NCI-H748 treated with DMSO at 0.1 percent for 48 hours (cell line): ENCODE measurements at places on chromosomes 7 and 10.

GRCh38 chr7:1540776-1541271 lies 10.3 kb downstream of the MAFK start:
- no peak for DNase-seq

GRCh38 chr7:8585591-8585990 lies 152.2 kb downstream of the NXPH1 start:
- no peak for DNase-seq

- DNase-seq: no peak
Observed at GRCh38 chr10:26090026-26090425, 126.5 kb upstream of the GAD2 start.

GRCh38 chr7:148464947-148465346 lies 125.6 kb upstream of the C7orf33 start:
- DNase-seq: no peak

DNA sequence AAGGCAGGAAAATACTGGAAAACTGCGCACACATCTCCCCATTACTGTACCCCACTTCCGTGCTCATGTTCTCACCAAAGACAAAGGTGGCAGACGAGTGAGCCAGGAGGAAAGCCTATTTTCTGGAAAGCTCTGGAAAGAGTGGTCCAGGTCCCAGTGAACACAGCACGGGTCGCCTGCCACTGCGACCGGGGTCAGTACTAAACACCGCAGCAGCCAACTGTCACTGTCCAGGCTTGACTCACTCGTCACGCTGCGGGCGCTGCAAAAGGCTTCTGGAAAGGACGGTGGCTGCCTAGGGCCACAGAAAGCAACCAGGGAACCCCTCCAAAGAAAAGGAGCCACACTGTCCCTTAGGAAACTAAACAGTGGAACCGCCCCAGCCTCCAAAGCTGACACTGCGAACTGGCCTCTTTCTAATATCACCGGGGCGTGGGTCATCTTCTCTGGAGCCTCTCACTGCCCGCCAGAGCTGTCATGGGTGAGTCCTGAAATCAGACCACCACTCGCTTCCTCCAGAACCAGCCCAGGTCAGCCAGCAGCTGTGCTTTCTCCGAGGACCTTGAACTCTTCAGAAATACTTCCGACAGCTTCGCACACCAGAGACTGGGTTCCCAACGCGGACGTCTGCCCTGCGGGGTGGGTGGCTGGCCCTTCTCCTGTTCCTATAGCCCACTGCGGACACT lies 4.0 kb downstream of the RADIL start:
- no peak for DNase-seq

DNA sequence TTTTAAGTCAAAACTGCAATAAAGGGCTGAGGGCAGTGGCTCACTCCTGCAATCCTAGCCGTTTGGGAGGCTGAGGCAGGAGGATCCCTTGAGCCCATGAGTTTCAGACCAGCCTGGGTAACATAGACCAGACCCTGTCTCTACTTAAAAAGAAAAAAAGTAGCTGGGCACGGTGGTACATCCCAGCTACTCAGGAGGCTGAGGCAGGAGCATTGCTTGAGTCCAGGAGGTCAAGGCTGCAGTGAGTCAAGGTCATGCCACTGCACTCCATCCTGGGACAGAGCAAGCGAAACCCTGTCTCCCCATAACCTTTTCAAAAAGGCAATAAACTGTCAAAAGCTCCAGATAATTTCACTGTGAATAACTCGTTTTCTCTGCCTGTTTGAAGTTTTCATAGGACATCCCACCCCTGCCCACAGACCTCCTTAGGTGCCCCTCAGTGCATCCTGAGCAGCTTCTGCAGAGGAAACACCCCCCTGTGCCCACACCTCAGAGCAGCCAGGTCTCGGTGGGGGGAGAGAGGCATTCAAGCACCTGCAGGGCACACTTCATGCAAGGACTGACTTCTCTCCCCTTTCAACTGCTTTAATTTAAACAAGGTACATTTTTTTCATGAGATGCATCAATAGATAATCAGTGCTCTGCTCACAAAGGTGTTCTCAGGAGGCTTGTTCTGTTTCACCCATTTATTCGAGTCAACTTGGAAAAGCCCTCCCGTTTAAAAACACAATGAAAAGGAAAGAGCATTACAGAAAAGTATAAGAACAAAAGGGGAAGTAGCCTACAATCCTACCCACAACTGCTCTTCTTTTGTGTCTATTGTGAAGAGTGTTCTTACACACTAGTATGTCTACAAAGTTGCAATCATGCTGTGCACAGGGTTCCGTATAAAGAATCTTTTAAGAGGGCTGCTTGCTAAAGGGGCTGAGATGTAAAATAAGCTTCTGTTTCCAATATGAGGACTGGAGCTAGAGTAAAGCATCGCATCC lies 104.9 kb downstream of the KMT2E start:
- DNase-seq: no peak

GRCh38 chr10:98577168-98577567 lies 130.4 kb upstream of the HPS1 start:
- DNase-seq: peak; percentile 9

DNA sequence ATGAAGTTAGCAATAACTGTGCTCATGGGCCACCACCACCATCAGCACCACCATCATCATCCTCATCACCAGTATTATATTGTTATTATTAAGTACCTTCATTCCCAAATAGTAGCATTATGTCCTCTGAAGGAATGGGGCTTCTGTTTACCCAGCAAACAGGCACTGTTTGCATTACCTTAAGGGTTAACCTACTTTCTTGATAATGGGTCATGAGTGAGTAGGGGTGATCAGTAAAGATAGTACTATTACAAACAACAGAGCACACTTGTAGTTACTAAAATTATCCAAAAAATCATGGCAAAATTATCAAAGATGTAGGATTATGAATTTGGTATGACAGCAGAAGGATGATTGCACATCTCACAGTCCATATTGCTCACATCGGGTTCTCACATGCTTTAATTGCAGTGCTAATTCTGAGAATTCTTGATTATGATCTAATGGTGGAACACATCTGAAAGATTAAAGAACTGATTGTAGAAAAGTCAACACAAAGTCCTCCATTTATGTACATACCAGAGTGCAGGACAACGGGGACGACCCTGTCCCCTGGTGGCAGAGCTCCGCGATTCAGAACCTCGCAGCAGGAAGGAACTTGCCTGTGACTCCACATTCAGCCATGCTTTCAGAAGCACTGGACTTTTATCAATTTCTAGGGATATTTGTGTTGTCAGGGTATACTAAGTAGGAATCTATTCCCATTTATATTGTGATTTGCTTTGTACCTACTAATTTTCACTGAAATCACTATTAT lies 31.0 kb downstream of the PDE1C start:
- no peak for DNase-seq

GRCh38 chr10:29746080-29746797 lies 111.5 kb upstream of the SVIL start:
- DNase-seq: no peak

- no peak for DNase-seq
Observed at GRCh38 chr10:98610301-98610700, 163.6 kb upstream of the HPS1 start.

- DNase-seq: no peak
Observed at GRCh38 chr7:68821846-68822245, 776.4 kb upstream of the AUTS2 start.

- peak; percentile 0 for DNase-seq
Observed at GRCh38 chr10:110893559-110894179, 21.9 kb downstream of the PDCD4 start.

- DNase-seq: no peak
Observed at GRCh38 chr7:146053492-146053891, 63.1 kb upstream of the CNTNAP2 start.

DNA sequence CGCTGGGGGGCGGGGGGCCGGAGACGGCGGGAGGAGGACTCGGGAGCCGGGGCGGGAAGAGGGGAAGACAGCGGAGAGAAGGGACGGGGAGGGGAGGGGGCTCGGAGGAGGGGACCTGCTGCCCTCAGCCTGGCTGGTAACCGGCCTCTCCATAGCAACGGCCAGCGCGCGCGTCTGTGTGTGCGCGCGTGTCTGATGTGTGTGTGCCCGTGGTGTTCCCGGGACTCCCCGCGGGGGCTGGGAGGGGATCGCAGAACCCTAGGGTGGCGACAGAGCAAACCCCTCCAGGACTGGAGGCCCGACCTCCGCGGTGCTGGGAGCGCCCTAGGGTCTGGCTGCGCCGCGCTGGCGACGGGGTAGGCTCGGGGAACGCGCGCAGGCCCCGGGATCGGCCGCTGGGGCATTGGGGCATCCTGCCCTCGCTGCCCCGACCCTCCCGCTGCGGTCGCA lies 356.3 kb downstream of the DNAJB6 start:
- no peak for DNase-seq

DNA sequence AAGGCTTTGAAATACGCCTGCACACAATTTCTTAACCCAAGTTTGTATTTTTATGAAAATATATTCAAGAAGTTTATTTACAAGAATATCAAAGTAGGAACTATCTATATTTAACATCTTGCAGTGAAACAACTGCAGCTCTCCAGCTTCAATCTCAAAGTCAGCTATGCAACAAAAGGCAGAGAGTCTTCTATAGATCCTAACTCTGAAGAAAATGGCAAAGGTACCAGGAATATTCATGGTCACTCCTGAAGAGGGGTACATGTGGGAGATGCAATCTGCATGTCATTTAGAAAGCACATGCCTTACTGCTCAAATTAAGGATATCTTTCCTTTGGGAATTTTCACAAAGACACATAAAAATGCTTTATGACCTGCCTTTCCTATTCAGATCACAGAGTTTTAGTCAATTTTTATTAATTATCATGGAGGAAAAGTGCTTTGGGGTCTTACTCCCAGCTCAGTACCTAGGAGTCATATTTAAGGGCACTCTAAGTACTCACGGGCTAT lies 1.5 kb downstream of the ANK3 start:
- no peak for DNase-seq

DNA sequence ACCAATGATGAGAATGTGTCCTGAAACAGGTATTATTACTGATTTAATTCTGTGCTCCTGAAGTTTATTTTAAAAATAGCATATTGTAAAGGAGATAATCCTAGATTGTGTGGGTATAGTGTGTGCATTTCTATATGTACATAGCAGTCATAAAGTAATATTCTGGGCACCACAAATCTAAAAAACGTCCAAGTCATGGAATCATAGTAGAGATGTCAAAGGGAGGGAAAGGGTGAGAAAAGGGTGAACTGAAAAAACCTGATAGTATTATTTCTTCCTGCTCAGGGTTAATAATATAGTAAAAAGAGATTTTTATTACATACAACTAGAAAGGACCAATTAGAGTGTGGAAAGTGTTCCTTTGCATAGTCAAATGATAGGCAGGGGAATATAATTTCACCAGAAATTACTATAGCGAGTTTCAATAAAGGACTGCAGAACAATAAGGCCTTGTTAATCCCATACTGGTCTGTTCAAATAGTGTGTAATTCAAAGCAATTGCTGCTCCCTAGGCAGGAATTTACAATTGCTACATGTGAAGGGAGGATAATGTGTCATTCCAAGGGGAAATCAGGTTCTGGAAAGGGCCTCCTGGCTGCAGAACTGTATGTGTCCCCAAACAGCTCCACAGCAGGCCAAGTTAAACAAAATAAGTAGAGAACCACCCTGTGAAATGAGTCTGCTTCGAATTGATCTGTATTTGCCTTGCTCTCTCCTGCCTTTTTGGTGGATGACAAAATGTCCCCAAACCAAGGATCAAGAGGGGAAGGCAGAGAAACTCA lies 42.5 kb upstream of the KMT2E start:
- DNase-seq: no peak

- DNase-seq: no peak
Observed at GRCh38 chr10:70337201-70337651, 45.2 kb downstream of the LRRC20 start.
